ENCODE measurements at places on chromosomes 5 and 9.

DNA sequence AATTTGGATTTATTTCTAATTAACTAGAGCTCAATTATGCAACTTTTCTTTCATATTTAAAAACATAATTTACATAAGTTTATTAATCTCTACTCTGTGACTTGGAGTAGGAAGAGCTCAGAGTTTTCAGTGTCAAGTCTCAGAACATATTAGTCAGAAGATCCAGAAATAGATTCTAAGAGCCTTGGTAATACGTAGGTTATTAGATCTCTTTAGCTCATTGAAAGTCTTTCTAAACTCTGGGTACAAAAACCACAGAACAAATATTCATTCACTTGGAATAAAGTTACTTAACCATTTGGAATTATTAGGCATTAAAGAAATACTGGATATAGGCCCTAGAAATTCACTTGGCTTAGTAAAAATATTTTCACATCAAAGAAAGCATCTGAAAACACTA lies 26.3 kb upstream of the ISCA1 start:
- no peak for DNase-seq

GRCh38 chr5:105924366-105924765 lies 1746.4 kb downstream of the EFNA5 start:
- no peak for DNase-seq

GRCh38 chr9:93329629-93330280 lies 121.7 kb upstream of the FAM120A start:
- DNase-seq, result no peak

DNA sequence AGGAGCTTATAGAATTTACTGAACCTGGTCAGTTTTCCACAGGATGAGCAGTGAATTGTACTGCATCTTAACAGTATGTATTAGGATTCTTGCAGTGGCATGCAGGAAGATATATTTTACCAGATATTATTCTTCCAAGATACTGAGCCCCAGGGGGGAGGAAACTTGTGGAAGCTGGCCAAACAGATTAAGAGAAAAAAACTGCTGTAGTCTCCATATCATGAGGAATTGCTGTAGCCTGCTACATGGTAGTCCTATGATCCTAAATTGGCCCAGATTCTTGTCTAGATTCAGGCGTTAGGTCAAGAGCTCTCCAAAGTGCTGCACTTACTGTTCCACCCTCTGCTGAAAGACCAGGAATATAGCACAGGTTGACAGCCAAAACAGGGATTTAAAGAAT lies 275.5 kb upstream of the TAS2R1 start:
- no peak for DNase-seq

- DNase-seq, result no peak
Observed at GRCh38 chr5:135662061-135662481, 83.3 kb upstream of the CXCL14 start.

GRCh38 chr5:109063223-109063622 lies 315.5 kb downstream of the FER start:
- no peak for DNase-seq

DNA sequence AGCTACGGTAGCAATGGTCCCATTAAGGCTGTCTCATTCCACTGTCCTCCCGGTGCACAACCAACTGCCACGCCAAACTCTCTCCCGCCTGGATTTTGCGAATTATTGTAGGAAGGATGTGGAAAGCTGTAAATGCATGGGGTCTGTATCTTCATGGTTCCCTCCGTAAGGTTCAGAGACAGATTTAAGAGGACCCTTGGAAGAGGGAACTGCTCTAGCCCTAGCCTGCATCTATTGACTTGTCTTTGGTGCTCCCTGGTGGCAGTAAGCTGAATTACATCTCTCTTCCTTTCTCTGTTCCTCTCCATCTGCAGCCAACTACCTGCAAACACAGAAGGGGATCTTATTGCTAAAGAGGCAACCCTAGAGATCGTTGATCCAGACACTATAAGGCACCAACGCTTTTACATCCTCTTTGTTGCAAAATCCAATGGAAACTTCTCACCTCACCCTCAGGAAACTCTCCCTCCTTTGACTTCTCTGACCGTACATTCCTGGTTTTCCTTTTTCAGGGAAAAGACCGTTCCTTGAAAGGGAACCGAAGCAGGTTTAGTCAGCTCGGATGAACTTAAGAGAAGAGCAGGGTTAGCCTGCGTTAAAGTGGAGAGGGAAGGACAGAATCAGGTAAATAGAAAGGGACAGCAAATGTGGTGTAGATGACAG lies 11.9 kb downstream of the CAPSL start:
- no peak for DNase-seq

GRCh38 chr5:15510092-15510491 lies 10.1 kb downstream of the FBXL7 start:
- no peak for DNase-seq

DNA sequence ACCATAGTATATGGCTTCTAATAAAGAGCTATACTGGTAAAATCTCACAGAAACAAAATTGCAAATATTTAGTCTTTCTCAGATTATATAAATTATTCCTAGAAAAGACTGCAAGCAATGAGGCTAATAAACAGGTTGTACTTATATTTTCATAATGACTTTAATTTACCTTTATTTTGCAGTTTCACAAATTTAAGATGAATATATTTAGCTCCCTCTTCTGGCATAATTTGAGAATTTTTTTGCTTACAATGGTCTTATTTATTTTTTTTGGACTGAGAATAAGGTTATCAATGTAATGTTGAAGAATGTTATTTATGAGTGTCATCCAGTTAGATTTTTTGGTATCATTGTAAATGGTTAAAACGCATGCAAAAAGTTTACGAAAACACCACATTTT lies 56.7 kb downstream of the PIK3R1 start:
- DNase-seq, result no peak

DNA sequence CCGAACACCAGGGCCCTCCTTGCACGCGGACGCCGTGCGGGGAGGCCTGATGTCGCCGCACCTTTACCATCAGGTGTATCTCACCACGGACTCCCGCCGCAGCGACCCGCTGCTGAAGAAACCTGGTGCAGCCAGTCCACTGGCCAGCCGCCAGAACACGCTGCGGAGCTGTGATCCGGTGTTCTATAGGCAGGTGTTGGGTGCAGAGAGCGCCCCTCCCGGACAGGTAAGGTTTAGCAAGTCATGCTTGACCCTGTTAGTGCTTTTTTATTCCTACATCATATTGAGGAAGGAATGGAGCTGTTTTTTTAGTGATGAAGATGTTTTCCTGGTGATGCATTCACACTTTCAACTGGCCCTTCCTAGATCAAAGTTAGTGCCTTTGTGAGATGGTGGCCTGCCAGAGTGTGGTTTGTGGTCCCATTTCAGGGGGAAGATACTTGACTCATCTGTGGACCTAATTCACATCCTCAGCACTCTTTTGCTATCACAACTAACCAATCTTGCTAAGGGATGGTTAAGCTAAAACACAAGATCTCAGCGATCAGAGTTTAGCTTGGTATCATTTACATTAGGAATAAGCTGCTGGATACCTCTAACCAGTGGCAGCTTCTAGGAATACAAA lies 2.7 kb downstream of the PCDHGC3 start:
- DNase-seq, result peak; percentile 22

Measured in NCI-H510A (cell line).